ENCODE measurements at places on chromosomes 12 and 14.

DNA sequence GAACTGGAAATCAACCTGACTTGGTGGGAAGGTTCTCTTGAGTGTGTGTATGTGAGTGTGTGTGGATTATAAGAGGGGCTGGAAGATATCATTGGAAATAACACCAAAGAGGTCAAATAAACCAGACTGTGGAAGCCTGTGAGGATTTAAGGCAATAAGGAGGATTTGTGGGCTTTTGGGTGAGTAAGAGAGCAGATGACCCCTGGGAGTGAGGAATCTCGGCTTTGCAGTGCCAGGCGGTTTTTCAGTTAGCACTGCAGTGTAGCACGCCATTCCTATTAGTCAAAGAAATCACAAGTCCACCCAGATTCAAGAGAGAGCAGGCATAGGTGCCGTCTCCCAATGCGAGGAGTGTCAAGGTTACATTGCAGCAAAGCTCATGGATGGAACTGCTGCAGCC, 63.3 kb downstream of the CALM1 start:
- DNase-seq, result no peak

DNA sequence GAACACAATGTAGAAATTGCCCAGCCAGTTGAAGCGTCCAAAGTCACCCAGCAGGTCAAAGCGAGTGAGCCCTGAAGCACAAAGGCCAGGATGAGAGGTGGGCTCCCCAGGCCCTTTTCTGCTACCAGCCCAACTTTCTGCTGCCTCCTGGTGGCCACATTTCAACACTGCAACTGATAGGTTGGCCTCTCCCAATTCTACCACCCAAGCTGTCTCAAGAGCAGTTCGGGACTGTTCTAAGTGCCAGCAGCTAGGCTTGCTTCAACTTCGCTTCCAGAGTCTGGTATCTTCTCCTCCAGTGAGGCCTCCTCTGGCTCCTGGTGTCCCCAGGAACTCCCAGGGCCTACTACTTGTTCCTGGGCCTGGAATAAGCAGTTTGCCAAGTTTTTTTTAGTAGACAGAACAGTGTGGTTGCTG, 3.4 kb upstream of the DHH start:
- DNase-seq, result peak; percentile 87

DNA sequence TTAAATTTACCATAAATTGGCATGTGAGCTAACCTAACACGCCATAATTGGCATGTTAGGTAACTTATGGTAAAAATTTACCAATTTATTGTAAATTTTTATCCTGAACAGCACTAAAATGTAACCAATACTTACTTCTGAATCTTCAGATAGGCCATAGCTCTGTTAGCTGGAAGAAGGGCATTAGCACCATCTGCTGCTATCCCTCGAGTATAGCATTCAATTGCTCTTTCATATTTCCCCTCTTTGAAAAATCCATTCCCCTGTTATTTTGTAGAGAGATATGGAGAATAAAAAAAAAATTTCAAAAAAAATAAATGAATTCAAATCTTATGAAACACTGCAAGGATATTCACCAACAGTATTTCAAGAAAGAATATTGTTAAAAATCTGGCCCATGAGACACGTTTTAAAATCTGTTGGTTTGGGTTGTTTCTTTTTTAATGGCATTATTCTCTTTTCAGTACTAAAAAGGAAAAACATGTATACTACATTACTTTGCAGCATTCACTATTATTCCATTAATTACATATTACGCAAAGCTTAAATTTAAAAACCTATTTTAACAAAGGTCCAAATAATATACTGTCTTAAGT, 19.1 kb downstream of the RPAP3 start:
- no peak for DNase-seq

- DNase-seq, result no peak
These were observed 55.8 kb downstream of the TPCN1 start for GRCh38 chr12:113276946-113277500.

- no peak for DNase-seq
These were observed 7.9 kb downstream of the NKX2-1 start for GRCh38 chr14:36511981-36512584.

DNA sequence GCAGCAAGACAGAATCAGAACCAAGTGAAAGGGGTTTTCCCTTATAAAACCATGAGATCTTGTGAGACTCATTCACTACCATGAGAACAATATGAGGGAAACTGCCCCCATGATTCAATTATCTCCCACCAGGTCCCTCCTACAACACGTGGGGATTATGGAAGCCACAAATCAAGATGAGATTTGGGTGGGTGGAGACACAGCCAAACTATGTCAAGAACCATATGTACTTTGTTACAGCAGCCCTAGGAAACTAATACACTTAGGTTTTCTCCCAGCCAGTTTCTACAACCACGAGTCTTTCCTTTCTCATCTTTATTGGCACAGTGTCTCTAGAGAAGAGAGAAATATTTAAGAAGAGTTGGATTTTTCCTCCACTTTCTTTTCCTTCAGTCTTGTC, 72.6 kb downstream of the BTG1 start:
- DNase-seq, result no peak

DNA sequence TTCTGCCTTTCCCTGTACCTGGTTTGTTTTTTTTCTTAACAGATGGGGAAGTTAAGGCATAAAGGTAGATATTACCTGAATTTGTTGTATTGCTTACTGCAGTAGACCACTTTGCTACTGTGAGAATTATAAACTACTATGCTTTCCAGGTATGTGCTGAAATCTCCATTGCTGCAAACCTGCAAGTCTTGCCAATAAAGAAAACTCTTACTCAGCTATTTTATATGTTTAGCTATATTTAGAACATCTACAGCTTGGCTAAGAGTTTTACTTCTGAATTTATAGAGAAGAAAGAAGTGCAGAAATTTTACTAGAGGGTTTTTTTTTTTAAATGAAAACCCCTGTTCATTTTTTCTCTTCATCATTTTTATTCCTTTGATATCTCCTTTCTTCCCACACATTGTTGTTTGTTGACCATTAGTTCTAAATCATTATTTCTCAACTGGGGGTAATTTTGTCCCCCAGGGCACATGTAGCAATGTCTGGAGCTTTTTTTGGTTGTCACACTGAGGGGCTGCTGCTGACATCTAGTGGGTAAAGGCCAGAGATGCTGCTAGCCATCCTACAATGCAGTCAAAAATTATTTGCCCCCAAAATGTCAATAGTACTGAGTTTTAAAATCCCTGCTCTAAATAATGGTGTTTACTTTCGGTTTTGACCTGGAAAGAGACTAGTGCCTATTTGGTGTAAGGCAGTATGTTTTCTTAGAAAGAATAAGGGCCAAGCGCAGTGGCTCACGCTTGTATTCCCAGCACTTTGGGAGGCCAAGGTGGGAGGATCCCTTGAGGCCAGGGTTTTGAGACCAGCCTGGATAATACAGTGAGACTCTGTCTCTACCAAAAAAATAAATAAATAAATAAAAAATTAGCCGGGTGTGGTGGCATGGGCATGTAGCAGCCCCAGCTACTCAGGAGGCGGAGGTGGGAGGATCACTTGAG, 48.6 kb downstream of the PCNX1 start:
- no peak for DNase-seq

DNA sequence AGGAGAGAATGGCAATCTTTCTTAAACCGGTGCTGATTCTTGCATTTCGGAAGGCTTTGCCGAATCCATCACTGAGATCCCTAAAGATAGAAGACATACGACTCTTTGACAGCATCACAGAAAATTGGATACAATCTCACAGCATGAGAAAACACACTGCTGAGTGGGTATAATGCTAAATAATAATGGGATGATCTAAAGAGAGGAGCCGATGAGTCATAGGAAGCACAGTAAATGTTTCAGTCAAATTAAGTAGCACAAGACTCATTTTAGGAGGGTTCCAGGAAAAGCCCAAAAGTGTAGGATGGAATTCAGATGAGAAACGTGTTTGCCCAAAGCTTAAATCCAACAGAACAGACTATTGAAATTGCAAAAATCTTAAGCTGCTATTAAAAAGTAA, 81.7 kb downstream of the CPNE8 start:
- no peak for DNase-seq

DNA sequence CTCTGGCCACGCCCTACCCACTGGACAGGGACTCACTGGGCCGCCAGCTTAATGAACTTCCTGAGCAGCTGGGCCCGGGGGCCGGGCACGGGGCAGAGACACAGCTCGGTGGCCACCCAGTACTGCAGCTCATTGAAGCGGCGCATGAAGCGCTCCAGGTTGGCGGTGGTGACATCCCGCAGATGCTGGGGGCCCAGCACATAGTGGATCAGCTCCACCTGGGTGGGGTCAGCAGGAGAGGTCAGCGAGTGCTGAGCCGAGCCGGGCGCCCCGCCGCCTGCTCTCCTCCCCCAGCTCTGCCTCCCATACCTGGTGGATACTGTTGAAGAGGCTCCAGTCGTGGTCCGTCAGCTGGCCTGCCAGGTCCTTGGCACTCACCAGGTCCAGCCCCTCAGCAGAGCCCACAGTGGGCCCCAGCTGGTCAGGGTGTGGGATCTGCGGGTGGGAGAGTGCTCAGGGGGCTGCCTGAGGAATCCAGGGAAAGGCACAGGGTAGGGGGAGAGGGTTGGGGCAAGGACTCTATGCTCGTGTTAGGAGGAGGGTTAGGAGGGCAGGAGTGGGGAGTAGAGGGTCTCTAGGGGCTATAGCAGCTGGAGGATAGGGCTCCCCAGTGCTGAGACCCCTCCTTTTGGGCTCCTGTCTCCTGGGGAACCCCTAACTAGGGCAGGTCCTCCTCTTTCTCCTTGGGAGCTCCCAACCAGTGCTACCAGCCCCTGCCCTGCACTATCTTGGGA, 15.5 kb upstream of the ENDOU start:
- DNase-seq, result no peak

- DNase-seq, result no peak
These were observed 66.0 kb upstream of the NRXN3 start for GRCh38 chr14:78104160-78104559.

DNA sequence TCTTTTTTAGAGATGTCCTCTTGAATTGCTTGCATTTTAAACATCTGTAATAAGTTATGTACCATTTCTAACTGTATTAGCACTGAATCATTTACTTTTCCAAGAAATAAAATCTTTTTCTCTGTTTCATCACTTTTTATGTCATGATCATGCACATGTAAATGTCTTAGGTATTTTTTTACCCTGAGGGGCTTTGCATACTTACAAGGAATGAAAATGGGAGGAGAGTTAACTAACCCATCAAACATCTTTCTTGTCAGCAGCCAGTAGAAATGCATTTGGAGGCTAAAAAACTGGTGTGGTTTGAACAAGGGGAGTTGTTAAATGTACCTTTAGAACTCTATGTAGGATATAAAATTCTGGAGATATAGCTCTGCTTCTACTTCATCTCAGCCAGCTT, 1080.3 kb downstream of the GALC start:
- no peak for DNase-seq

GRCh38 chr14:102086972-102087761, at the start of gene HSP90AA1:
Gene HSP90AA1 (minus strand): TSS chr14:102087044. CDS start chr14:102086378, 666 bp downstream.
- peak; percentile 90 for DNase-seq

- no peak for DNase-seq
These were observed 67.0 kb downstream of the ARF6 start for GRCh38 chr14:49959822-49960408.

DNA sequence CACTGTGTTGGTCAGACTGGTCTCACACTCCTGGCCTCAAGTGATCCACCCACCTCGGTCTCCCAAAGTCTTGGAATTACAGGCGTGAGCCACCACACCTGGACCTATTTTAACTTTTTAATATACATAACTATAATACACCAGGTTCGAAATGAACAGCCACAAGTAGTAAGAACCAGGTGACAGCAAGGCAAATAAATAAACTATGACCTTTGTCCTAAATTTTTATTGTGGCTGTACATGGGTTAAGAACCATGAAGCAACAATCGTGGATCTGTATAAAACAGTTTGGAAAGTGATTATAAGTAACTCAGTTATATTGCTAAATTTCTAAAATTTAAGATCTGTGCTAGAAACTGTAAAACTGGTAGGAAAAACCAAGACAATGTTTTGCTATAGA, 41.5 kb downstream of the GXYLT1 start:
- no peak for DNase-seq

DNA sequence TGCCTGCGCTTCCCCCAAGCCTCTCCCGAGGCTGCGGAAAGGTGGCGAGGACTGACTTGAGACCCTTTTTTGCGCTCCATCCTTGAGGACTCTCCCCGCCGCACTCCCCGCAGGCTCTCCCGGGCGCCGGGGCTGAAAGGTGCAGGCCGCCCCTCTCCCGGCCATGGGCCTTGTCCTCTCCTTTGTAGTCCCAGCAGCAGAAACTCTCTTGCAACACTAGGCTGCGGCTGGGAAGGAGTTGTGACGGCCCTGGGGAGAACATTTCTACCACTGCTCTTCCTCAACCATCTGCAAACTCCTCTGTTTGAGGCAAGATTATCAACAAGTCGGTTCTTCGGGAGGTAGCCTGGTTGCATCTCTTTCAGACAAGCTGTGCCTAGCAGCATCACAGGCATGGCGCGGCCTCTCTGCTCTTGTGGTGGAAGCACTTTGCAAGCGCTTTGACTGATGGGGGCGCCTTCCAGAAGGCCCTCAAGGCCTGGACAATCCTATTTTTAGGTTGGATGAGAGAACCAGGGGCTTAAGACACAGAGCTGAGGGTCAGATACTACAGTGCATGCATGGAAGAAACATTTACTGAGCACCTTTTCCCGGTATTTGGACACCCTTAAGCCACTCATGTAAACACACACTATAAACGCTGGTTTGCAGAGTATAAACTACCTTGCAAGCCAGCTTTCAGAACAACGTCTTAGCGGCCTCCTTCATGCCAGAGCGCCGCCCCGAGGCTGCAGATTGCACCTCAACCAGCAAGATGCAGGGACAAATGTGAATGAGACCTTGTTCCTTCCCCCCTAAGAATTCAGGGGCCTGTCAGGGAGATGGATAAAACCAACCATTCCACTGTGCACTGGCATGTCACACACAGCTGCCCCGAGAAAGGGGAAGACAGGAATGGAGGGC, 1.2 kb upstream of the PRIMA1 start:
- DNase-seq, result peak; percentile 54

GRCh38 chr12:92412856-92413255, 267.2 kb upstream of the BTG1 start:
- no peak for DNase-seq

DNA sequence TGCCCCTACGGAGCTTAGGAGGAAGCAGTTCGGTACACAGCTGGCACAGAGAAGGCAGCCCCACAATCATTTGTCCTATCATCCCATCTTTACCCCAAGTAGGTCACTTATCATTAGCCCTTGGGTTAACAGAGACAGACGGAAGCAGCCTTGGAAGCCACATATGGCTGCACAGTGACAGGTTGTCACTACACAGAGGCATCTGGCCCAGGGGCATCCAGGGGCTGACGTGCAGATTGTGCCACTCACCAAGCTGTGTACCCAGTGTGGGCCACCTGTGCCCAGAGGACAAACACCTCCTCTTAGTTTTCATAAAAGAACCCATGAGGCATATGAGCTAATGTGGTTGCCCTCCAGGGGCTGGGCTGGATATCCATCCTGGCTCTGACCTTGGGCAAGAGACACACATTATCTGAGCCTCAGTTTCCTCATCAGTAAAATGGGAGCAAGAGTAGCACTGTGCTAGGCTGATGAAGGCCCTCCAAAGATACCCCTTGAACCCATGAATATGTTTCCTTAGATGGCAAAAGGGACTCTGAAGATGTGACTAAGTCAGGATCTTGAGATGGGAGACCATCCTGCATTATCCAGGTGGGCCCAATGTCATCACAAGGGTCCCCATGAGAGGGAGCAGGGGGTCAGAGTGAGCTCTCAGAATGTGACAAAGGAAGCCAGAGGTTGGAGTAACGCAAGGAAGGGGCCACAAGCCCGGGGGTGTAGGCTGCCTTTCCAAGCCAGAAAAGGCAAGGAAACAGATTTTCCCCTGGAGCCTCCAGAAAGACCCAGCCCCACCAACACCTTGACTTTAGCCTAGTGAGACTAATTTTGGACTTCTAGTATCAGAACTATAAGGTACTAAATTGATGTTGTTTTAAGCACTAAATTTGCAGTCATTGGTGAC, 64.6 kb downstream of the C14orf132 start:
- no peak for DNase-seq

Measured in H9 (cell line).